Bronchial smooth muscle cell (primary cell): ENCODE measurements at places on chromosomes 7 and 10. TPM values are rescaled to one million over a fixed set of nuclear protein-coding genes. Genes with fewer than 3 reads are reported as not detected.

Gene LGI1
- total RNA-seq, result 0.26 TPM in 1 of 2 replicates, not detected in the other

Gene UFSP1
- total RNA-seq, result 2.7 and 5.4 TPM in 2 replicates

Gene BCAP29
- 32.8 and 34.5 TPM in 2 replicates for total RNA-seq

Gene WEE2
- 0.17 TPM in 1 of 2 replicates, not detected in the other for total RNA-seq

Gene TMEM140
- 12.0 and 14.7 TPM in 2 replicates for total RNA-seq

Gene PHKG1
- 0.47 and 1.0 TPM in 2 replicates for total RNA-seq

Gene NMT2
- 27.3 and 37.0 TPM in 2 replicates for total RNA-seq

Gene SFTPA2
- total RNA-seq, result not detected in 2 replicates

Gene BICC1
- total RNA-seq, result 74.9 and 78.8 TPM in 2 replicates

Gene DPCD
- 52.8 and 67.7 TPM in 2 replicates for total RNA-seq

Gene CFAP46
- 0.95 and 1.2 TPM in 2 replicates for total RNA-seq

Gene CCDC136
- total RNA-seq, result 18.1 and 21.0 TPM in 2 replicates

Gene HMX3
- 0.16 TPM in 1 of 2 replicates, not detected in the other for total RNA-seq

Gene ANKRD61
- total RNA-seq, result not detected in 2 replicates

Gene GPR15LG
- not detected in 2 replicates for total RNA-seq

Gene SPDYE16
- total RNA-seq, result under 0.01 and 0.26 TPM in 2 replicates

Gene SAP25
- total RNA-seq, result 0.16 TPM in 1 of 2 replicates, not detected in the other

Gene LBX1
- total RNA-seq, result under 0.01 TPM in 1 of 2 replicates, not detected in the other

Gene ASIC3
- total RNA-seq, result 0.09 TPM in 1 of 2 replicates, not detected in the other

Gene NIPSNAP2
- 27.3 and 35.6 TPM in 2 replicates for total RNA-seq

Gene ZNF273
- 2.1 and 3.0 TPM in 2 replicates for total RNA-seq

Gene TRIM73
- total RNA-seq, result 0.94 and 1.1 TPM in 2 replicates

Gene AQP1
- total RNA-seq, result 1.4 and 1.7 TPM in 2 replicates

Gene CYP51A1
- total RNA-seq, result 111 and 154 TPM in 2 replicates

Gene TMEM270
- total RNA-seq, result 0.16 TPM in 1 of 2 replicates, not detected in the other

Gene C10orf67
- total RNA-seq, result under 0.01 TPM in 1 of 2 replicates, not detected in the other

Gene ALOX5
- total RNA-seq, result under 0.01 TPM in 1 of 2 replicates, not detected in the other

Gene SCIN
- 0.16 TPM in 1 of 2 replicates, not detected in the other for total RNA-seq
